ENCODE measurements at places on chromosomes 16 and 17.

DNA sequence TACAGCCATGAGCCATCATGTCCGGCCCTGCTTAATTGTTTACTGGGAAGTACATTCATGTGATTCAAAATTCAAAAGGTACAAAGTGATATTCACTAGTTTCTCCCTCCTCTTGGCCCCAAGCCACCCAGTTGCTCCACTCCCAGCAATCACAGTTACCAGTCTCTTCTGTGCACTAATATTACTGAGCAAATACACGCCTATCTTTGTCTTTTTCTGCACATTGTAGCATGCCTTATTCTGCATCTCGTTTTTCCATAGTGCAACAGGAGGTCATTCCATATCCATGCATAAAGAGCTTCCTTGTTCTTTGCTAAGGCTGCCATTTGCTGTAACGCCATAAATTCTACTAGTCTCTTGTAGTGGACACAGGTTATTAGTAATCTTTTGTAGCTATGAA lies 2.2 kb upstream of the ALOX15 start:
- DNase-seq, result no peak

DNA sequence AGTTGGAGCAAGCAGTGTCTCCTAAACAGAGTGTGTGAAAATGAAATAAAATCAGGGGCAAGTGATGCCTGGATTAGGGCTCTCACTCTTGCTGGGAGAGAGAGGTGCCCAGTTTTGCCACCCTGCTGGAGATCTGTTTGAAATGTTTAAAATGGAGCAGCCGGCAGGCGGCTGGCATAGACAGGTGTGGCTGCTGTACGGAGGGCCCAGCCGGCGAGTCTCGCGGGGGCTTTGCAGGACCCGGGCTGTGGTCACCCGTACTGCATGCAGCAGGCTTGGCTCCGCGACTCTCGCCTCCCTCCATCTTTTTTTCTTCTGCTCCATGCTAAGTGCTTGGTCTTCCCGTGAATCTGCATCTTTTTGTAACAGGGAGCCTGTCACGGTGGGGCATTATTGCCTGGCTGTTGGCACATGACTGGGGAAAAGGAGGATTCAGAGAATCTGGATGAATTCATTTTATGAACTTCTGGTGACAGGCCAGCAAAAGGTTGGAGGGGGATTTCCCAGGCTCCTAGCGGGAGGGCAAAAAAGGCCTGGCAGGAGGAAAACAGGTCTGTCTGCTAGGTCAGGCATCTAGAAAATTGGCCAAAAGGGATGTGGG lies 1.8 kb downstream of the ZNRF1 start:
- DNase-seq, result peak; percentile 12

DNA sequence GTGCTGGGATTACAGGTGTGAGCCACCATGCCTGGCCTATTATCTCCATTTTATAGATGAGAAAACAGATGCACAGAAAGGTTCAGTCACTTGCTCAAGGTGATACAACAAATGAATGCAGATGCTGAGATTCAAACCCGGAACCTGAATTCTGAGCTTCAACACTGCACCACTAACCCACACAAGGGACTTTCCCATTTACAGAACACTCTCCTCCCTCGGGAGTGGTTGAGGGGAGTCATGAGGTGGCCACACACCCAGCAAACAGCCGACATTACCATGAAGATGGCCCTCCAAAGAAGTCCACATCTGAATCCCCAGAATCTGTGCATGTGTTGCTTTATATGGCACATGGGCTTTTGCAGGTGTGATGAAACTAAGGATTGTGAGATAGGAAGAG lies 9.1 kb downstream of the BCL7C start:
- DNase-seq, result no peak

GRCh38 chr16:17723531-17724134 lies 252.9 kb upstream of the XYLT1 start:
- DNase-seq, result no peak
